Ureter (tissue), 1 donor: ENCODE measurements at places on chromosomes 5 and 9. TPM values are rescaled to one million over a fixed set of nuclear protein-coding genes. Genes with fewer than 3 reads are reported as not detected.

Gene NR2F1
- total RNA-seq: 64.4 TPM

Gene DOK3
- total RNA-seq: 7.9 TPM

Gene DEPDC1B
- 0.57 TPM for total RNA-seq

Gene CCDC152
- 0.47 TPM for total RNA-seq

Gene PCDH12
- total RNA-seq: 7.4 TPM

Gene UBE2QL1
- 0.49 TPM for total RNA-seq

Gene ANKRD20A1
- total RNA-seq: 4.4 TPM

Gene KIF12
- total RNA-seq: 6.4 TPM

Gene BTNL3
- not detected for total RNA-seq

Gene ARID3C
- not detected for total RNA-seq

Gene FCHO2
- total RNA-seq: 51.5 TPM

Gene PCDHB6
- 1.6 TPM for total RNA-seq

Gene LOX
- 6.5 TPM for total RNA-seq

DNA sequence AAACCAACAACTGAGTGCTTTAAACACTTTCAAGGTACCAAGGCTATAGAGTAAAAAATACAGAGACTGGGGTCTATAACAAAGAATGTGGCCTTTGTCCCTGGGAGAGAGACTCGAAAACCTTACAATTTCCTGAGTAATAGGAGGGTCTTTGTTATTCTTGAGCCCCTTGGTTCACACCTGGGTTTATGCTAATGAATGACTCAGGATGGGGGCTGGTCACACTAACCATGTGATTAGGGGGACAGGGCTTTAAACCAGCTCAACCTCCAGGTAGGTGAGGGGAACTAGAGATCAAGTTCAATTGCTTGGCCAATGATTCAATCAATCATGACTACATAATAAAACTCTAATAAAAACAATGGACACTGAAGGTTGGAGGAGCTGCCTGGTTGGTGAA, 50.2 kb downstream of the PLPP1 start:
- DNase-seq: no peak

GRCh38 chr5:68593211-68593671, 377.7 kb downstream of the PIK3R1 start:
- DNase-seq: peak; percentile 64

- no peak for DNase-seq
Observed at GRCh38 chr9:34716711-34717110, 6.8 kb upstream of the CCL21 start.

GRCh38 chr5:172389578-172390112, 64.7 kb downstream of the SH3PXD2B start:
- DNase-seq: no peak

DNA sequence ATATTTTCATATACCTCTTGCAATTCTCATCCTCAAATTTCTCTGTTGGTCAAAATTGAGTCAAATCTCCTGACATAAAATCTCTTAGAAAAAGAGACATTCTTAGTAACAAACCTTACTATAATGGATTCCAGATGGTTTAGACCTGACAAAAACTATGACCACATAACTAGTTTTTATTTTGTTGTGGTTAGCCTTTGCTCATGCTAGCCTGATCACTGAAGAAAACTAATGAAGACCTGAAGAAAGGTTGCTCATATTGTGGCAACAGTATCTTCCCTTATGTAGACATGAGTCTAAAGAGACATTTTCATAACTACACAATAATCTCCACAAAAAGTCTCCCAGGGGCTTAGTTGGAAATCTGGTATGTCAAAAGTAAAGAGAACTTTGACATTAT, 274.1 kb upstream of the TMEM161B start:
- no peak for DNase-seq

DNA sequence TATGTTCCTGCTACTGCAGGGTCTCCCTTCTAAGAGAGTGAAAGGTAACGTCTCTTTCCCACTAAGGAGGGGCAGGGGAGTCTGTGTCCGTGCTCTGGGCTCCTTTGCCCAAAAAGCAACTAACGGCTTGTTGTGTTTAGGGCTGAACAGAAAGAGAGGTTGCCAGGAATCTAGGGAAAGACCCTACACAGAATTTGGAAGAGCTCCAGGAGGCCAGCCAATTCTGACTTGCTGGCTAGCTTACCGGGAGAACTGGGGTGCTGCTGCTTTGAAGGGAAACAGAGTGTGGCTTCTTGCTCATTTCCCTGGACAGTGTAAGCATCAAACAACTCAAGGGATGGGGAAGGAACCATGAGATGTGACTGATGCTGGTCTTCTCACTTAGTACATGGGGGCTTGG, 176.1 kb downstream of the GADD45G start:
- no peak for DNase-seq

DNA sequence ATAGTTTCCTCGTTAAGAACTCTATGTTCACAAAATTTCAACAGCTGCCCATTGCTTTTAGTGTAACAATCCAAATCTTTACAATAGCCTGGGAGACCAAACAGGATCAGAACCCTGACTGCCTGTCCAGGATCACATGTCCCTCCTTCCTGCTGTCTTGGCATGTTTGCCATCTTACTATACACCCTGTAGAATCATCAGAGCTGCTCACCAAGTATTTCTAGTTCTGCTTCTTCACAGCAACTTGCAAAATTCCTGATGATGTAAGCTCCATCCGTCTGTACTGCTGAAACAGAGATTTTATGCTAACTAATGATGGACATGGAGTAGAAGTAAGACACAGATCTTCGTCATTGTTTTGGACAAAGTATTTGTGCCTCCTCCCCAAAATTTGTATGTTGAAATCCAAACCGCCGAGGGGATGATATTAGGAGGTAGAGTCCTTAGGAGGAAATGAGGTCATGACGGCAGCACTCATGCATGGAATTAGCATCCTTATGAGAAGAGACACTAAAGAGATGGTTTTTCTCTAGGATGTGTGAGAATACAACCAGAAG, 464.9 kb upstream of the BRINP1 start:
- peak; percentile 44 for DNase-seq

- no peak for DNase-seq
Observed at GRCh38 chr5:92850886-92851285, 730.1 kb downstream of the NR2F1-AS1 start.

- DNase-seq: no peak
Observed at GRCh38 chr9:128145951-128146351, 3.3 kb upstream of the LCN2 start.

DNA sequence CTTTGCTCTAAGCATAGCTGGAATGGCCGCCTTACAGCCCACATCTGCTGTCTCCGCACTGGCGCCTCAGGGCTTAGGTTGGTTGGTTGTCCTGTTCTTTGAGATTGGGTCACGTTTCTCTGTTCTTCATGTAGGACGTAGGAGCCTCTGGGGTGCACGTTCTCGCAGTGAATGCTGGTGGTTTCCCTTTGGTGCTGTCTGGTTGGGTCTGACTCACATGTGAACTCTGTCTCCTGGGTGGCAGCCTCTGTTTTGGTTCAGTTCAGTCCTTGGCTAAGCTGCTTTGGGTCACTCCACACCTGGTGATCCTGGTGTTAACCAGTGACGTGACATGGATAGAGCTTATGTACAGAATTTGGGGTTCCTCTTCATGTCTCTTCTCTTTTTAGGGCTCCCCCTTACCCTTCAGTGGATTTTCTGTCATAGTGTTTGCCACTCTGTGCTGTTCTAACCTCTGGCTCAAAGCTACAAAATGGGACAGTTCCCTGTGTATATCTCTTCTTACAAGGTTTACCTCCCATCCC, 12.6 kb upstream of the LPCAT1 start:
- DNase-seq: peak; percentile 34

DNA sequence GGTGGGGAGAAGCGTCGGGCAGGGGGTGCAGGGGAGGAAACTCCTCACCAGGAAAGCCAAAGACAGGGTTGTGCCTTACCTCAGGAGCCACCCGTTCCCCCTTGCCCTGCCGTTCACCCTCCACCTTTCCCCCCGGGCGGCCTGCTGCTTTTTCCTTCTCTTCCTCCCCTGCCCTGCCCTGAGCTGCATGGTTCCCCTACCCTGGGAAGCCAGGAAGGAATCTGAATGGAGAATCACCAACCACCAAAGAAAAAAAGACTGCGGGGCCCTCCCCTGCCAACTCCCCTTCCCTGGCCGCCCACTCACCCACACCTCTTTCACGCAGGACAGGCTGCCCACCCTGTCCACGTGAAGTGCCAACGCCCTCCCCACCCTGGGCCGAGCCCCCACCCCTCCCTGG, 820 bp upstream of the NFX1 start:
- DNase-seq: peak; percentile 60

- DNase-seq: no peak
Observed at GRCh38 chr5:170963521-170963920, 101.7 kb downstream of the RANBP17 start.

DNA sequence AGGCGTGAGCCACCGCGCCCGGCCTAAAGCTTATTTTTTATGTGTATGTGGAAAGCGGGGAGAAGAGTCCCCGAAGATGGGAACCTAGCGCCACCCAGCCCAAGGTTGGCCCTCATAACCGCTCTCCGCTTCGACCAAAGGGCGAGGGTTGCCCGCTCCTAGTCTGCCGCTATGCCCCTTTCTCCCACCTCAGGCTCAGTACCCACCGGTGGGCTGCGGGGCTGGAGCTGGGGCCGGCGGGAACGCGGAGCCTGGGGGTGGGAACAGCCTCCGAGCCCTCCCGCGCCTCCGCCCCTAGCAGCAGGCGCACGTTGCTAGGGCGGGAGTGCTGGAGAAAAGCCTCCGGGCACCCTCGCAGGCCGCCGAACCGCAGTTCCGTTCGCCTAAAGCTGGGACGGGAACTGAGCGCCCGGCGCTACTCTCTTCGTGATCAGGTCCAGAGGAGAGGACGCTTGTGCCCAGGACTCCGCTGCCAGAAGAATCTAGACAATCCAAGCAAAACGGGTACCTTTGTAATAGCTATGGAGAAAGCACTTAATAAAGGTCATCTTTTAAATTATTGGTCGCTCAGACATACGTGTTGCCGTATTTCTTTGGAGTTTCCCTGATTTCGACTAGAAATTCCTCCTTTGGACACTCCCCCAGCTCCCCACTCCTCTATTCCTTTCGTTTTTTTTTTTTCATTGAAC, at the start of gene WDR31:
TSS of gene WDR31 (minus strand) at position 265 of the 689 bp plus-strand sequence. CDS start 8,253 bp downstream, outside the sequence.
- DNase-seq: peak; percentile 88

DNA sequence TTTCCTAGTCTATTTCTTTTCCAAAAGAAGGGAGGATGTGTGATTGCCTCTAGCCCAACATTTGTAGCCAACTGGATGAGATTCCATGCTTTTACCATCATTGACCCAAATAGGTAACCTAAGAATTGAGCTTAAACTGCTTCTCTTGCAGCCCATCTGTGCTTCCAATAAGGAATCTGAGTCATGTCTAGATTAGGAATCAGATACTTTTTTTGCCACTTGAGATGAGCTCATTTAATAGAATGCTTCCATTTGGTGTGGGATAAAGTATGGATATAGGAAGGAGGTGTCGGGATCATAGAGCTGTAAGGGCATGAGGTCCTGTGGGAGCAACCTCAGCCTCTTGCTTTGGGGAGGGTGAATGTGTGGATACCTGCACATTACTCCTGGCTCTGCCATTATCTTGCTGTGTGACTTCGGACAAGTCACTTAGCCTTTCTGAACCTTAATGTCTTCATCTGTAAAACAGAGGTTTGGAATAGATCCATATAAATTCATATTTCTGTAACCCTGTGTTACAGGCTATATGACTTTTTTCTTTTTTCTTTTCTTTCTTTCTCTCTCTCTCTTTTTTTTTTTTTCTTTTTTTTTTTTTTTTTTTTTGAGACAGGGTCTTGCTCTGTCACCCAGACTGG, 56.2 kb downstream of the MAP1B start:
- no peak for DNase-seq

DNA sequence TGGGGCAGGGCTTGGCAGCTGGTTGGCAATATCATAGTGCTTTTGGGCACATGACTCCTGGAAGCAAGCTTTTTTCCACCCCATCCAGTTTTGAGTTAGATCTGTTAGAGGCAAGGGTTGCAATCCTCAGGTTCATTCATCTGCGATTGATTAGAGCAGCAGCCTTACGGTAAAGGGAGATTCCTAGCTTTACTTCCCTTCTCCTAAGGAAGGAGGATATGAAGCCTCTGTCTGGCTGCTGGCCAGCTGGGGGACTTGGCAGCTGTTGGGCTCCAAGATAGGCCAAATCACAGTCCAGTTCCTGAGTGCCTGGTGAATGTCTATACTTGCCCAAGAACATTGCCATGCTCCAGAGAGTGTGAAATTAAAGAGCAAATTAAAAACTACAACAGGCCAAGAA, 113.4 kb upstream of the CCNH start:
- DNase-seq: no peak

DNA sequence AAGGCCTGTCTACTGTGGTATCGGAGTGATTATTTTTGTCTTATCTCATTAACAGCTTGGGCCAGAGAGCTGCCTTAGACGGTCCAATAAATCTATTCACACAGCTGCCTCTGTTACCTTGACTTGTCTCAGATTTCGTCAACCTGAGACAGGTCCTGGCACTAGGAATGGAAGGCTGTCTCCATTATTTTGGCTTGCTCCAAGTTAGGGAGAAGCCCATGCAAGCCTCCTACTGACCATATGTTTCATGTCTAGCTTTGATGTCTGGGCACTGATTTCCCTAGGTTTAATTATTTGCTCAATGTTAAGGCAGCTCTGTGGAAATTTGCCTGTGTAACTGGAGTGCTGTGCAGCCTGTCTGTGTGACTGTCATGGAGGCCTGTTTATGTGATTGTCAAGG, 12.4 kb upstream of the RALGPS1 start:
- DNase-seq: no peak

- no peak for DNase-seq
Observed at GRCh38 chr5:174090129-174090528, 44.6 kb downstream of the NSG2 start.

- no peak for DNase-seq
Observed at GRCh38 chr9:16193066-16193465, 640.2 kb downstream of the CCDC171 start.

GRCh38 chr5:37893434-37894134, 53.7 kb upstream of the GDNF start:
- no peak for DNase-seq

DNA sequence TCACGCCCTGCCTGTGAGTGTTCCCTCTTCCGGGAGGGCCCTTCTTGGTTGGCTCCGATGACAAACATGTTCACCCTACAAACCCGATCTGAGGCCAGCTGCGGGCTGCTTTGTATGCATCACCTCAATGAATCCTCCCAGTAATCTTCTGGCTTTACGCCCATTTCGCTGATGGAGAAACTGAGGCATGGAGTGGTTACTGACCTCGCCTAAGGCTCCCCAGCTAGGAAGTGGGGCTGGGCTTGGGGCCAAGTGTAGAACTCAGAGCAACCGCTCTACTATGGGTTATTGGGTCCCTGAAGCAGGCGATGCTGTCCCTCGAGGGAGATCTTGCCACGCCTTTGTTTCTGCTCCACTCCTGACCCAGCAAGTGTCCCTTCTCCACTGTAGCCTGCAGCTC, 38.2 kb upstream of the RPL26L1 start:
- DNase-seq: no peak

GRCh38 chr5:76622973-76623596, at the start of gene F2RL2:
Gene F2RL2 (minus strand): TSS chr5:76623403. CDS start chr5:76623230, 173 bp downstream.
- DNase-seq: no peak

GRCh38 chr5:179267671-179268083, 77.6 kb downstream of the ADAMTS2 start:
- DNase-seq: peak; percentile 26
